Activated CD4-positive, alpha-beta T cell treated with anti-CD3 and anti-CD28 coated beads for 24 hours (primary cell): ENCODE measurements at places on chromosomes 5 and 9.

DNA sequence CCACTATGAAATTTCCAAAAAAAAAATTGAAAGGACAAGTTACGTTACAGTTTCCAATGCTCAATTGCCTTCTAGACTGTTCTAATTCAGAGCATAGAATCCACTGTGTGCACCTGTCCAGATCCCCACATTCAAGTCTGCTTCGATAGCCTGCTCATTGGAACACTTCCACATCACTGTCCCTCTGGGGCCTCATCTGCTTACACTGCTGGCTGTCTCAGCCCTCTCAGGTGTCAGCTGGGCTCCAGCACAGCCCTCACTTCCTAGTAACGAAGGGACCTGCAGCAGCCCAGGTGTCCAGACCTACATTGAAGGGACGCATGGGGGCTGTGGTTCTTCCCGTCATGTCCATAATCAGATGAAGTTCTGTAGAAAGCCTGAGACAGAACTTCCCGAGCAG lies 94.3 kb upstream of the EMB start:
- no peak for DNase-seq

GRCh38 chr5:151382576-151382975 lies 35.2 kb upstream of the SLC36A2 start:
- DNase-seq, result no peak

DNA sequence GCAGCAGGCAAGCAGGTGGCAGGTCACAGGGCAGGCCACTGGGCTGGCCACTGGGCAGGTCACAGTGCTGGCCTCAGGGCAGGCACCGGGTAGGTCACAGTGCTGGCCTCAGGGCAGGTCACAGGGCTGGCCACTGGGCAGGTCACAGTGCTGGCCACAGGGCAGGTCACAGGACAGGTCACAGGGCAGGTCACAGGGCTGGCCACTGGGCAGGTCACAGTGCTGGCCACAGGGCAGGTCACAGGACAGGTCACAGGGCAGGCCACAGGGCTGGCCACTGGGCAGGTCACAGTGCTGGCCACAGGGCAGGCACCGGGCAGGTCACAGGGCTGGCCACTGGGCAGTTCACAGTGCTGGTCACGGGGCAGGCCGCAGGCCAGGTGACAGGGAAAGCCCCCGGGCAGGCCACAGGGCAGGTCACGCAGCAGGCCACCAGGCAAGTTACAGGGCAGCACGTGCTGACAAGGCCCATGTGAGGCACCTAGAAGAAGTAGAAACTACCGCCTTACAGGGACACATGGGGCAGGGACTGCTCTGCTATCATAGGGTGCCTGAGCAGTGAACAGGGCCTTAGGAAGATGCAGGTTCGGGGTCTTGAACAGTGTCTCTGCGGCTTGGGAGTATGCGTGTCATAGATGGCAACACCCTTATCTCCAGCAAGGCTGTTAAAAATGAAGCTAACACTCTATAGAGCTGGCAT lies 18.6 kb upstream of the MED10 start:
- DNase-seq, result no peak

- DNase-seq, result no peak
Observed at GRCh38 chr5:92567831-92568450, 1013.1 kb downstream of the NR2F1-AS1 start.

- DNase-seq, result no peak
Observed at GRCh38 chr5:44160369-44160768, 228.9 kb downstream of the FGF10 start.

- DNase-seq, result no peak
Observed at GRCh38 chr9:120443489-120443888, 136.5 kb downstream of the CDK5RAP2 start.

- no peak for DNase-seq
Observed at GRCh38 chr9:87395804-87396479, 101.7 kb upstream of the DAPK1 start.

DNA sequence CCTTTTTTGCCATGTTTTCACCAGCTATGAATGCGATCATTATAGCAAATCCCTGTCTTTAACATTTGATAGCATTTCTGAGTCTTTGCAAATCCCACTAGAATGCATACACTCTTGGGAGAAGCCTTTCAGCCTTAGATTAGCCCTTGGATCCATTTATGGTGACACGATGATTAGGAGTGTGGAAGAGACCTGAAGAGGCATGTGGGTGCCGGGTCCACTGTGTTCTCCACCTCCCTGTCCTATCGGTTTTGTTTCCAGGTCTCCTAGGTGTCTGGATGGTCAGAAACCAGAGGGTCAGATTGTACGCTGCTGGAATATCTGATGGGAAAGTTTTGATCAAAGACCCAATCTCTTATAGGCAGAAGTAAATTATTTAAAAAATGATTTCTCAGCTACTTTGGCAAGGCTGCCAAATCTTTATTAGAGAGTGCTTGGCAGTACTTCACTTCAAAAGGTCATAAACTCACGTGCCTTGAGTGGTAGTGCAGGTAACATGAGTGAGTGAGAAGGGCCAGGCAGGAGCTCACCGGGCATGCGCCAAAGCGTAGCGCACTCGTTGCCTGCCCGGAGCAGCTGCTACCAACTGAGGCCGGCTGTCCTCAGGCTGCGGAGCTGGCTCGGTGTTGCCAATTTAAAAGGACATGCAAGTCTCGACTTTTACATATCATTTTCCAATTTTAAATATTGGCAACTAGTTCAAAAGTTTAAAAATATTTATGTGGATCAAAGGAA lies 51.3 kb downstream of the PCSK5 start:
- no peak for DNase-seq

DNA sequence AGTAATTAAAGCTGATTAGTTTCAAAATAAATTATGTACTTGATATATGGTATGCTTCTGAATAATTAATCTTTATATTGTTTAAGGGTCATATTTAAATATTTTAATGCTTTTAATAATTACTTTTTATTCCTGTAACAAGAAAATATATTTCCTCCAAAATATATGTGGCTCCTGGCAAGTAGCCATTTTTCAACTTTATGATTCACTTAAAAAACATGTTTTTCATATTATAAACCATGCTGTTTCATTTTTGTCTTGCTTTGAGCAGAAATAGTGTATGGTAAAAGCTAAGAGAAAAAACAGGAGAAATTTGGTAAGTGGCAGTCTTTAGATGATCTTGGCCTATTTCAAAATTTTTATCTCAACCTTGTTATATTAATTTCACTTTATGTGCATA lies 14.6 kb downstream of the SPATA9 start:
- DNase-seq, result no peak

GRCh38 chr9:96554326-96554725 lies 65.3 kb downstream of the CDC14B start:
- DNase-seq, result no peak

- no peak for DNase-seq
Observed at GRCh38 chr5:109946610-109947009, 256.9 kb downstream of the MAN2A1 start.

- no peak for DNase-seq
Observed at GRCh38 chr5:21806271-21806670, 1046.9 kb downstream of the CDH12 start.

- no peak for DNase-seq
Observed at GRCh38 chr9:114937516-114937915, 7.1 kb upstream of the TNFSF8 start.

- no peak for DNase-seq
Observed at GRCh38 chr5:154757814-154758406, 2.7 kb downstream of the LARP1 start.

GRCh38 chr5:151040211-151040747 lies 19.9 kb downstream of the GPX3 start:
- DNase-seq, result no peak

- DNase-seq, result no peak
Observed at GRCh38 chr9:23341346-23341745, 484.7 kb downstream of the ELAVL2 start.

DNA sequence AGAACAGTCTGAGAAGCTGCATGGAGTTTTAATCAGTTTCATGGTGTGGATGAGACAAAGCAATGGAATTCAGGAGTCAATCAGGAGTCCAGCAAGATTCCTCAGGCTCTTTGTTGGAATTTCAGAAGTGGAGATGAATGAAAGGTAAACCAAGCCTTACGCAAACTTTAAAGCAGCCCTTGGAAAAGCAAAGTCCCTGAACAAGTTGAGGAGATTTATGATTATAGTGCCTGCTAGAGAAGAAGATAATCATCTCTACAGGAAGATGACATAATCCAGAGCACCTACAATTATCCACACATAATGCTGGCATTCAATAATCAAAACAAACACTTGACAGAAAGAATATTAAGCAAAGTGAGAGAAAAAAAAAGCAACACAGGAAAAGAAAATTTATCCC lies 1380.1 kb upstream of the NUDT12 start:
- no peak for DNase-seq

DNA sequence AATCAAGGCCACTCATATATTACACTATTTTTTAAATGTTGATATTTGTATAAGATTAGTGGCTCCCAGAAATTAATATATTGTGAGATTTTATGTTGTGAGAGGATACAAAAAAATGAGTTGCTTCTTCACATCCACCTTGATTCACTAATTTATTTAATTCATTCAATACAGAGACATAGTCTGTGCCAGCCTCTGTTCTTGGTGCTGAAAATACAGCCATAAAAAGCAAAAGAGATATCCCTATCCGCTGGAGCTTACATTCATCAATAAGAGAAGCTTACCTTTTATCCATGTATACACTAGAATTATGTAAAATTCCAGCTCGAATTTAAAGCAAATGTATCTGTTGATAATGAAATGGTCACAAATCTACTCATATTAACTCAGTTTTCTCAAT lies 92.2 kb upstream of the GABRG2 start:
- DNase-seq, result no peak

- DNase-seq, result no peak
Observed at GRCh38 chr9:18237776-18238175, 236.2 kb upstream of the ADAMTSL1 start.

- no peak for DNase-seq
Observed at GRCh38 chr5:174596429-174596828, 128.0 kb upstream of the MSX2 start.

DNA sequence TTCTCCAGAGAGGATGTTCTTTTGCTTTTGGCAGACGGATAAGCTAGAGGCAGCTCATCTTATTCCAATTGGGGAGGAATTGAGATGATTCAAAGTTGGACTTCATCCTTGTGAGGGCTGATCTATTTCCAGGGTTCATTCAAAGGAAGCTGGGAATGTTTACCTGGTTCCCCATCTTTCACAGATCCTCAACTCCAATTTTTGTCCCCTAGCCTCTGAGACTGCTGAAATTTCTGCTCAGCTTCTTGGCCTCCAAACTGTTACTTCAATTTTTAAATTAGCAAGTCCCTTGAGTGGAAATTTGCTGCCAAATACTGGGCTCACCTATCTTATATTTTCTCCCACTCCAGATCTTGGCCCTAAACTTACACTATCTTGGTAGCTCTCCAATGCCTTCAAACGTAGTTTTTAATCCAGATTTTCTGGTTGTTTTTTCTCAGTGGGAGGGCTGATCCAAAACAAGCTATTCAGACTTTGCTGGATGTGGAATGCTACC lies 93.9 kb upstream of the NEK6 start:
- DNase-seq, result no peak

DNA sequence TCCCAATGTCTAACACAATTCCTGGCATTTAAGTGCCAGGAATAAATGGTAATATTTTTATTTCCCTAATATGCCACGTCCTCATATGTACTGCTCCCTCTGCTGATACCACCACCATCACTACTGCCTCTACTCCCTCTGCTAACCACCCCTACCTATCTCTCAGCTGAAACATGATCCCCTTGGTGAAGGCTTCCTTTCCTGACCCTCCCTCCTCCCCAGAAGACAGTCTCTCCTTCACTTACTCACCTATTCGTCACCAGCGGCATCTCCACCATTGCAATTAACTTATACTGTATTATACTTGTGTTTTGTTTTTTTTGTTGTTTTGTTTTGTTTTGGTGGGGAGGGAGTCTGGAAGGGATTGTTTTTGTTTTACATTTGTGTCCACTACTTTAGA lies 4.8 kb downstream of the DENND1A start:
- no peak for DNase-seq

DNA sequence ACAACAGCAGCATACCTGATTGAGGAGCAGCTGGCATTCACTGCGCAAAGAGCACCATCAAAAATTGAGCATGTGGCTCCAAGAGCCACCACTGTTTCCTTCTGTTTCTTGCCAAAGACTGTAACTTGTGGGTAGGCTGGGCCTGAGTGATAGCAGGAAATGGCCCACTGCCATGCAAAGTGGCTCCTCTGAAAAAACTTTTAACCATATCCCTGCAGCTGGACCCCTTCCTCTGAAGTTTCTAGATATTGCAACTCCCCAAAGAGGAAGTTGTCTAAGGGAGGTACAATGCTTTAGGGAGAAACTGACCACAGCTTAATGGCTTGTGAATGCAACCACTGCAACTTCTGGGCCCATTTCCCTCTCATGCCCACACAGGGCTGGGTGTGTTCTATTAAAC lies 355.4 kb upstream of the PDE4D start:
- no peak for DNase-seq

- DNase-seq, result no peak
Observed at GRCh38 chr5:142408536-142408935, 83.7 kb upstream of the SPRY4 start.

DNA sequence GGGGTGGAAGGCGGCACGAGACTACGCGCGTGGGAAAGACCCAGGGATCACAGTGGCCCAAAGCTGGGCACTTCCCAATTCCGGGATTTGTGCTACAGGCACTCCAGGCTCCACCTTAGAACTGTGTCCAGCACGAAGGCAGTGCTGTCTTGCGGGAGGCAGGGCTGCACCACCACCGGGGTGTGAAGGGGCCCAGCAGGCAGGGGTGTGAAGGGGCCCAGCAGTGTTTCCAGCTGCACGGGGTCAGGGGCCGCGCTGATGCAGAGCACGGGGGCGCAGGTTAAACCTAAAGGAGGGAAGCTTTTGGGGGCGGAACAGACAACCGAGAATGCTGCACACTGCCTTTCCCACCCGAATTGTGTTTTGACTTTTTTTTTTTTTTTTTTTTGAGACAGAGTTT lies 1.1 kb upstream of the PDCD6 start:
- DNase-seq, result no peak

GRCh38 chr9:82957529-82958379 lies 105.2 kb downstream of the RASEF start:
- DNase-seq, result no peak

- DNase-seq, result peak; percentile 50
Observed at GRCh38 chr5:156920042-156920860, 42.8 kb downstream of the TIMD4 start.

DNA sequence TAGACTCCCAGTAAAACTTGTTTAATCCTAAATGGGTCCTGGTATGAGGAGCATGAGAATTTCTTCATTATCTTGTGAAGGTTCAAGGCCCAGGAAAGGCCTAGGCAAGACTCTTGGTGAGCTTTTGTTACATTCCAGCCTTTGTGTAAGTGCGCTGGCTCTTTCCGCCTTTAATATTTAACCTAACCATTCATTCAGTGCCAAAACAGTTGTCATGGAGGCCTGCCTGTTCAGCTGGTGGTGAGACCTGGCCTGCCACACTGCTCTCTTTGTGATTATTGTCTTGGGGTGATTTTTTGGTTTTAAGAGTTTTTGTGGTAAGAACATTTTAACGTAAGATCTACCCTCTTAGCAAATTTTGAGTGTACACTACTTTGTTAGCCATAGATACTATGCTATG lies 127.5 kb upstream of the WWC1 start:
- no peak for DNase-seq

GRCh38 chr9:89778100-89779090 lies 173.6 kb downstream of the GADD45G start:
- no peak for DNase-seq

- DNase-seq, result no peak
Observed at GRCh38 chr5:11854936-11855335, 49.3 kb downstream of the CTNND2 start.

GRCh38 chr9:10855847-10856246 lies 243.0 kb upstream of the PTPRD start:
- DNase-seq, result no peak

GRCh38 chr5:74116266-74116665 lies 490.3 kb downstream of the ARHGEF28 start:
- no peak for DNase-seq
